CD4-positive, alpha-beta T cell treated with Interleukin-2 at 100 ng/mL for 4 hours (primary cell): ENCODE measurements at places on chromosomes 6 and 20.

DNA sequence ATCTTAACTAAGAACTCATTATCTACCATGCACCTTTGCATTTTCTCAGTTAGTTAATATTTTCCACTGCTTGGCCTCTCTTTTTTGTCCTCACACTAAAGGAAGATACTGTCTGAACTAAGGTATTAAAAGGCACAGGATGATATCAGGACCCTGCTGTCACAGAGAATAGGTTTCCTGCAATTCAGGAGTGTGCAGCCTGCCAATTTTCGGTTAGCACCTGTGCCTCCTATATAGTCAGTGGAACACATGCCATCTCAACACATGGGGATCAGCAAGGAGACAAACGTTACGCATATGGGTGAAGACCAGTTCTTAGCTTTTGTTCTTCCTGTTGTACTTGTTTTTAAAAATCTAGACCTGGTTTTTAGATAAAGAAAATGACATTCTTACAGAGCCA is 71.0 kb downstream of the FUT9 start:
- no peak for DNase-seq

GRCh38 chr20:5714261-5715041 is 35.8 kb upstream of the SHLD1 start:
- DNase-seq, result peak; percentile 96

DNA sequence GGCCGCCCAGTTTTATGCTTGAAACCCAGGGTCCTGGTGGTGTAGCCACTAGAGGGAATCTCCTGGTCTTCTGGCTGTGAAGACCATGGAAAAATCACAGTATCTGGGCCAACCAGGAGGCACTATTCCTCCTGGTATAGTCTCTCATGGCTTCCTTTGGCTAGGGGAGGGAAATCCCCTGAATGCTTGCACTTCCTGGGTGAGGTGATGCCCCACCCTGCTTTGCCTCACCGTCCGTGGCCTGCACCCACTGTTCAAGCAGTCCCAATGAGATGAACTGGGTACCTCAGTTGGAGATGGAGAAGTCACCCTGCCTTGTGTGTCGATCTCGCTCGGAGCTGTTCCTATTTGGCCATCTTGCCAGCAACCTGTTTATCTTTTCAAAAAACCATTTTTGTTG is 10.1 kb upstream of the ZNF337 start:
- peak; percentile 58 for DNase-seq

- no peak for DNase-seq
These were observed 95.3 kb downstream of the TAF4 start for GRCh38 chr20:61970357-61970756.

DNA sequence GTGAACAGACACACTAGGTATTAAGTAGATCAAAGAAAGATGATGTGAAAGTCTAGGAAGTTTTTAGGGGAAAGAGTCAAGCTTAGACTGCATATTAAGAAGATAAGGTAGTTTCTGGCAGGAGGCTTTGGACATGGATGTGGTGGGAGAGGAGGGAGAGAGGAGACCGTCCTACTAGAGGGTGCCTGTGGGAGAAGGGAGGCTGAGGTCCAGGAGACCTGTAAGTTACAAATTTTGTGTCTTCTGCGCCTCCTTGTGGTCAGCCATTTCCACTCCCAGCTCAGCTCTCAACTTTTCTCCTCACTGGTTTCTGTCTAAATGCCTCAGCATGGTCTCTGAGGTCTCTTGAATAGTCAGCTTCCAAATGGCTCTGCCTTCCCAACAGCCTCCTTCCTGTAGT is 193.5 kb downstream of the UNC5CL start:
- no peak for DNase-seq

GRCh38 chr6:157861184-157861583 is 38.1 kb downstream of the SNX9 start:
- DNase-seq, result no peak

DNA sequence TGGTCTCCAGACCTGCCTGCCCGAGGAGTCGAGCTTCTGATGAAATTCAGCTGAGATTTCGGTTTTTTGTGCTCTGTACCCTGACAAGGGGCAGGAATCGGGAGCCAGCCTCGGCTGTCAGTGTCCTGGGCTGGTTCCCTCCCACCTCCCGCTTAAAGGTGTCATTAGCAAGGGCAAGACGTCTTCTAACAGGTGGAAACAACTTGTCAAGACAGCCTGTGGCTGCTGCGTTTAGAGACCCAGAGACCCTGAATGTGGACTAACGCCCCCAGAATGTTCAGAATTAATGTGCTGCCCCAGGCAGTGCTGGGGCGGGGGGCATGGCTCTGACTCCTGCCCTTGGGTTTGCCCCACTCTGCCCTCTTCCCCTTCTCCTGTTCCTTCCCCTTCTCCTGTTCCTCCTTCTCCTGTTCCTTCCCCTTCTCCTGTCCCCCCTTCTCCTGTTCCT is 69.7 kb downstream of the PHACTR3 start:
- no peak for DNase-seq

GRCh38 chr6:37819802-37820717 is 533 bp downstream of the ZFAND3 start:
- DNase-seq, result peak; percentile 33

DNA sequence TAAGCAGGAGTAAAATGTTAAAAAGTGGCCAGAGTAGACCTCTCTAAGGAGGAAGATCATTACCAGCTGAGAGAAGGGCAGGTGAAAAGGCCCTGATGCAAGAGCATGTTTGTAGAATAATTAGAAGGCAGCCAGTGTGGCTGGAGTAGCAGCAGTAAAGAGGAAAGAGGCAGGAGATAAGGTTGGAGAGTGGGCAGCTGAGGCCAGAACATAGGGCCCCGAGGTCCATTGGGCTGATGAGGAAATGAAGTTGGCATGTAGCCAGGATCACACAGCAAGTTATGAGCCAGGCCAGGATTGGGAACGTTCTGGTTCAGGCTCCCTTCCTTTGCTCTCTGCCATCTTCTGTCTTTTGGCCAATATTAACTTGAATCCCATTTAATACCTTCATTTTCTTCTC is 51.6 kb downstream of the RALY start:
- no peak for DNase-seq

DNA sequence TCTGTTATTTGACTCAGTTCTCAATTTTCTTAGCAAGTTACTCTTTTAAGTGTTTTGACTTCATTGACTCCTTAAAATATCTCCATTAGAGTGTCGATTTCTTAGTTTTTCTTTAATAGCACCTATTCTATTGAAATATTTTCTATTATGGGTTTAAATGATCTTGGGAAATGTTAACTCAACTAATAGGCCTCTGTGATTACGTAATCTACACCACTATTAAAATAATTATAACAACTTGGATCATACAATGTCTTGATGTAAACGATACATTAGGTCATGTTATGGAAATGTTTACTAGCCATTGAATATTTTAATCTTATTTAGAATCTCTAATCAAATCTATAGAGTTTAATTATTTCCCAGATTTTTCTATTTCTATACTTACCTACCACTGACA is 550.0 kb downstream of the EYS start:
- DNase-seq, result no peak

DNA sequence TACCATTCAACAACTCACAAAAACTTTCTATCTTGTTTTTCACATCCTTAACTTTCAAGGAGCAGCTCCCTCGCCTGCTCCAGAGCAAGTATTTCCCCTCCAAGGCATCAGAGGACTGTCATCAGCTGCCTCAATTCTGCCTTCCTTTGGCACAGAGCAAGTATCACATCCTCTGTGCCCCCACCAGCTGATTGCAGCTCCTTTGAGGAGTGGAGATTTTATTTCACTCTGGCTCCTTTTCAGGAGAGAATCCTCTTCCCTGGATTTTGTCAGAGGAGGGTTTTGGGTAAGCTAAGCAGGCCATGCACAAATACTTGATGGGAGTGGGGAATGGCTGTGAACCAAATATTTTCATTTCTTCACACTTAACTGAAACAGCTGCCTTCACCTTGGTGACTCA is 610.5 kb upstream of the FLRT3 start:
- no peak for DNase-seq

DNA sequence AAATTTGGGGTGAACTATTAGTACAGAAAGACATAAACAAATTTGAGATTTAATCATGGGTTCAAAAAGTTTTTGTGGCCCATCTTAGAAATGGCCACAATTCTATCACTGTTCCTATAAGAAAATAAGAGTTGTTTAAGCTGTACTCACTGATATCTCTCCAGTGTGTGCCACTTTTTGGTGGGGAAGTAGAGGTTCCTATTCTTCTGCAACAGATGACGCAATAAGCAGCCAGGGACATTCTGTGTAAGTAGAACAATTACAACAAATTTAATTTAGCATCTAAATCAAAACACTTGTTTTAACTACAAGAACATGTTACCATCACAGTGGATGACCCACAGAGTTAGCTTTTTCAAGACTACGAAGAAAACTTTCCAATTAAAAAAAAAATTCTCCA is 9.9 kb downstream of the SERAC1 start:
- no peak for DNase-seq

DNA sequence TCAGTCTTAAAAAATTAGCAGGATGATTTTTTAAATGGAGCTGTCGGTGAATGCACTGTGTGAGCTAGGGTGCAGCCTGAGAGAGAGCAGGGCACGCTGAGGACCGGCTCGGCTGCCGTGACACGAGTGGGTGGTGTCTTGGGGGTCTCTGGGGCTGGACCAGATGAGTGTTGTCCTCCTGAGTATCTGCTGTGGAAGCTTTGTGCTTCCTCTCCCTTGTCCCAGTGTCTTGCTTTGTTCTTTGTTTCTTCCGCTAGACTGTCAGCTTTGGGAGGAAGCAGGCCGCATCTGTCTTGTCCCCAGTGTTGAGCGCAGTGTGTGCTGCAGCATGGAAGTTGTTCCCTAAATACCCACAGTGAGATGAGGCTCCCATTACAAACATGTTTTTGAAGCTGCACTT is 89.4 kb downstream of the RTN4IP1 start:
- DNase-seq, result no peak

GRCh38 chr20:10654630-10655029 is 19.2 kb downstream of the JAG1 start:
- DNase-seq, result no peak

DNA sequence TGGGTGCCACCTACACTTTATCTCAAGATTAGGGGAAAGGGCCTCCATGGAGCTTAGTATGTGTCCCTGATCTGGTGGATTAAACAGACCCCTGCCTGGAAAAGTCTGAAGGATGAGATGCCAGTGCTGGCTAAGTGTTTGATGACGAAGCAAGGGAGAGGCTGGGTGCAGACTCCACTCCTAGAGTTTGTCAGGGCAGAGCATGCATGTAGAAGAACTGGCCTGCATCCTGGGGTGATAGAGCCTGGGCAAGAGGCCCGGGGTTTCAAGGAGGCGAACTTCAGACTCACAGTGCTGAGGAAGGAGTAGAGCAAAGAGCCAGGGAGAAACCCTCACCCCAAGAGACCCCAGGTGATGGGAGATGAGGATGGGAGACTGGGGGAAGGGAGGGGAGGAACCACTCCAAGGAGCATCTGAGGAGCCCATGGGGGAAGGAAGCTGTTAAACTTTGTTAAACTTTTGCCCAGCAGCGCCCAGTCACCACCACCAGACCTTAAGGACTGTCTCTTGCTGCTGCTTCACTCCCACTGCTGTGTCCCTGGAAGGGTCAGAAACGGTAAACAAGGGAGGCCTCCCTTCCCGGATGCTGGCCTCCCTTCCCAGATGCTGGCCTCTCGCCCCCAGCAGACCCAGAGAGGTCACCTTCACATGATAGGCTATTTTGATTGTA is 61.6 kb downstream of the RPRD1B start:
- DNase-seq, result no peak

DNA sequence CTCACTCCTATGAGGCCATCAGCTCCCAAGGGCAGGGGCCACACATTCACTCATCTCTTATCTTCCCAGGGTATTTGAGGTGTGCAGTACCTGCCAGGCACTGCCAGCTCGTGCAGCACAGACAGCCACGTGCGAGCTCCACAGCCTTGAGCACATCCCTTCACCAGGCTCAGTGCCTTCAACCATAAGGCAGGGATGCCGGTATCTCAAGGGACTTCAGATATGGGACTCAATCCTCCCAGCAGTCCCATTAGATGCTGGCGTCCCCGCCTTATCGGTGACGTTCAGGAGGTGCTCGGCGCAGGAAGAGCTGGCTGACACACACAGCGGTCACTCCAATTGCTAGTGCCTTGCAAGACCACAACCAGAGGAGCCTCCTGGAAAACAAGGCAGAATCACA is 47.0 kb downstream of the EZR start:
- DNase-seq, result no peak

GRCh38 chr6:85579581-85579980 is 14.1 kb downstream of the SNX14 start:
- no peak for DNase-seq

GRCh38 chr6:31228476-31228875 is 43.4 kb downstream of the HLA-C start:
- DNase-seq, result no peak

DNA sequence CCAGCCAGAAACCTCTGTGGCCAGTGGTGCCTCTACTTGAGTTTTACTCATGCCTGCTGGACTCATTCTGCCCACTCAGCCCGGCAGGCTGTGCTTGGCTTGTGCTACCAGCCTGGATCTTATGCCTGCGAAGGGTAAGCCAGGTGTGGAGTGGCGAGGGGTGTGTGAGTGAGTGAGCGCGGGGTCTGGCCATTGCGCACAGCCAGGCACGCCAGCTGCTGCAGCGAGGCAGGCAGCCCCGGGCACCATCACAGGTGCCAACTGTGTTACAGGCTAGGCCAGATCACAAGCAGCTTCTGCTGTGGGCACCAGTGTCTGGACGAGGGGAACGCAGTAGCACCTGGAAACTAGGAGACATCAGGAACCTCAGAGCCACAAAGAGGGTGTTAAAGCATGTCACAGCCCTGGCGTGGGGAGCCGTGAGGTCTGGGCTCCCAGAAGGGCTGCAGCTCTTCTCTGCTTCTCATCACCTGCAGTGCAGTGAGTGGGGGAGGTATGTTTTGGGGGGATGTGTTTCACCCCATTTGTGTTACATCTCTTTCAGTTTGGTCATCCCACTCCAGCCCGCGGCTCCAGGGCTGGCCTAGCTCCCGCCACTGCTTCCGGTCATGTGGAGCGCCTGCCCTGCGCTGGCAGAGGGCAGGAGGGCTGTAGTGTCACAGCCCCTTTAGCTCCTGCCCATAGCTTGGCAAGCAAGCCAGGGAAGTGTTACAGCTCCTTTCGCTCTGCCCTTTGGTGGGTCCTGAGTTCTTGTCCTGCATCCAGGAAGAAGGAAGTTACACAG is 379.7 kb upstream of the IMPG1 start:
- no peak for DNase-seq

- no peak for DNase-seq
These were observed 3.3 kb upstream of the ZNF337 start for GRCh38 chr20:25699914-25700313.

DNA sequence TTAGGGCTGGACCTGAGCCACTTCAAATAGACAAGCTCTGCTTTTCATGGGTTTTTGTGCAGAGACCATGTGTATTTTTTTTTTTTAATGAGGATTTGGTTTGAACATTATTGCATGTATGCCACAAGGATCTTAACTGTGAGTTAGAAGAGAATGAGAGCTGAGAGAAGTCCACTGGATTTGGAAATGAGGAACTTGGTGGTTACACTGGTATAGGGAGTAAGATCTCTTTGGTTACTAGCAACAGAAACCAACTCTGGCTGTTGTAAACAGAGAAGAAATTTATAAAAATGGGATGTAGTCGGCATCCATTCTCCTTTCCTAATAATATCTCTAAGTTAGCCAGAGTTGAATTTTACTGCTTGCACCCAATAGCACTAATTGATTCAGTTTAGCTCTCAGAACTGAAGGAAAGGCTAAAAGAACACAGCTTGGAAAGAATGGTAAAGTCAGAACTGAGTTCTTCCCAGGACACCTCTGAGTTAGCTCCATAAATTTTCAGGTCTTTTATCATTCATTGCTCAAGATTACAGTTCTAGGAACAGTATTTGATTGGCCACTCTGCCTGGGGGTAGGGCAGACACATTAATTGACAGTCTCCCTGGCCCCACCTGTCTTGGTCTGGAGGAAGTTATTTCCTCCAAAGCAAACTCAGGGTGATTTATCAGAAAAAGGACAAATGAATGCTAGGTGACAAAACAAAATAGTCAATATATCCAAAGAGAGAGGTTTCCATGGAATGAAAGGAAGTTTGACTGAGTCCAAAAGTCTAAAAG is 3.9 kb upstream of the WFDC2 start:
- DNase-seq, result no peak
